ENCODE measurements at places on chromosomes 4 and X.

DNA sequence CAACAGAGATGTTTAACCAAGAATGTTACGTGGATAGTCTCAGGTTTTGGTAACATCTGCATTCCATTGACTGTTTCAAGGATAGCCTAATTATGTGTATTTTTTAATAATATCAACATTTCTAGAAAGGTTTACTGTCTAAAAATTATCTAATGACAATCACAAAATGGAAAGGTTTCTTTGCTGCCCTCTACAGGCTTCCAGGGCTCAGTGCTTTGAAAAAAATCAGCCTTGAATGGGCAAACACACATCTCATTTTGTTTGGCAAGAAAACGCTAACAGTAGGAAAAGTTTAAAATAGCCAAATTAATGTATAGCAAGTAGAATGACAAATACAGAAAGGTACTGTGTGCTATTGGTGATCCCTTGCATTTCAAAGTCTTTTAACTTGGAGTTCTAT lies 223.4 kb upstream of the PRPS2 start:
- no peak for DNase-seq

DNA sequence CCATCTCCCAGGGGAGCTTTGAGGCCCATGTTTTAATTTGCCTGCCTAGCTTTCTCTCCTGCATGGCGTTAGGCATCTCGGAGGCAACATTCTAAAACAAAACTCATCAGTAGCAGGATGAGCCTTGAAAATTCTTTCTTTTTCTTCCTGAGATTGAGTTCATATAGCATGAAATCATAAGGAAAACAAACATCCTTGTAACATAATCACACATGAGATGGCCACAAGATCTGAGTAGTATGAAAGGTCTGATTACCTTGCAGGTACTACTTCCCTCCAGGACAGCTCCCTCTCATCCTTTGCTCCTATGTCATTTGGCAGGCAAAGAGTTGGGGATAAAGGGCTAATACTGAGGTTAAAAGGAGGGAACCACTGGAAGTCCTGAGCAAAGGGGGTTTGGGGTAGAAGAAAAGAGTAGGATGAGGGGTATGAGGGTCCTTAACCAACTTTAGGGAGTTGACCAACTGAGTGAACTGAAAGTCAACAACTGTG lies 37.5 kb upstream of the CXCL8 start:
- no peak for DNase-seq

DNA sequence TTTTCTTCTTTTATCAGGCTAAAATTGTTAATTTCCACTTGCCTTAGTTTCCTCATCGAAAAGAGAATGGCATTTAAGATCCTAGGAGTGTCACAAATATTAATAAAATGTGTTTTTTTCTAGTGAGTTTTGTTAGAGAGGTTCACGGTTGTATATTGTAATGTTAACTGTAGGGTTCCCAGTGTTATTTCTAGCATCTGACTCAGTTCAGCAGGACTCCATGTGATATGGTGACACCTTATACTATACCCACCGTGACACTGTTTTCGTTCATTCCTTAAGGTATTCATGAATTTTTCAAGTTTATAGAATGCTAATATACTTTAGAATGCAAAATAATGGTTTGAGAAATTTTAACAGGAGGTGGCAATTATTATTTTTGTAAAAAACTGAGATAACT lies 90.2 kb downstream of the NEUROG2 start:
- DNase-seq: no peak

DNA sequence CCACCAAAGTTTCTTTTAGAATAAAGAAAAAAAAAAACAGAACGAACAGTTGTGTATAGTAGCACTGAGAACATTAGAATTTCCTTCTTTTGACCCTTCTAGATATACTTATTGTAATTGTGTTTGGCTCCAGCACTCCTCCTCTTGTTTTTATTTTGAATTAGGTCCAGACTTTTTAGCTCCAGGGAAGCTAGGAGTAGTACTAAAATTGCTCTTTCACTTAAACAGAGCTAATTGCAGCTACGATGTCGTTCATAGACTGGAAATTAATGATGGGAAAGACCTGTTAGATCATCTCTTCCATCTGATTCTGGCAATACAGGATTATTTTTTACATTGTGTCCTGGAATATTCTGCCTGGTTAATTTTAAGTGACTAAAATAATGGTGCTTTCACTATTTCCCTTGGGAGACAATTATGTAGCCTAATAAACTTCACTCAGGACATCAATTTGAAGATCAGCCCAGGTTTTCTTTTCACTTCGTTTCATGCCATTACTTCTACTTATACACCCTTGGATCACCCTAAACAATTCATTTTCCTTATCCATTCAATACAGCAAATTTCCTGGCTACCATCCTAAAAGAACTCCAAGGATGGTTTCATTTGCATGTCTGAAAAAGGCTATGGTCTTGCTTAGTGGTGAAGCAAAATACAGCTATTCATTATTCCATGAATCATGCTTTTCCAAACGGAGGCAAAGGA lies 480.8 kb upstream of the TECRL start:
- no peak for DNase-seq

- DNase-seq: no peak
Observed at GRCh38 chr4:146292508-146292907, 78.2 kb downstream of the REELD1 start.
